A549 treated with dexamethasone at 1 μM for 4 hours (cell line): ENCODE measurements at places on chromosomes 13 and 19. TPM values are rescaled to one million over a fixed set of nuclear protein-coding genes. Genes with fewer than 3 reads are reported as not detected.

The OR7C1 gene
- total RNA-seq, result not detected in 5 replicates

The RASAL3 gene
- not detected in 5 replicates for total RNA-seq

The SNRPA gene
- total RNA-seq, result 159 to 177 TPM (median 172 TPM) in 5 replicates

The ZNF69 gene
- not detected in 5 replicates for total RNA-seq

The TUBA3C gene
- total RNA-seq, result 0.06 to 0.12 TPM (median 0.07 TPM) in 3 of 5 replicates, not detected in the others

The NCR1 gene
- total RNA-seq, result not detected in 5 replicates

The KIR2DL4 gene
- total RNA-seq, result not detected in 5 replicates

The RFPL4AL1 gene
- 0.12 to 0.13 TPM in 2 of 5 replicates, not detected in the others for total RNA-seq

The IGFL1 gene
- total RNA-seq, result 1.5 to 2.2 TPM (median 1.7 TPM) in 5 replicates

The MEIOSIN gene
- 0.02 to 0.09 TPM (median 0.05 TPM) in 5 replicates for total RNA-seq

The PLPP2 gene
- total RNA-seq, result 72.3 to 101 TPM (median 93.8 TPM) in 5 replicates

The WDR87 gene
- not detected in 5 replicates for total RNA-seq

The FBXO46 gene
- 7.0 to 12.9 TPM (median 10.9 TPM) in 5 replicates for total RNA-seq
